ENCODE measurements at places on chromosomes 12 and 14. TPM values are rescaled to one million over a fixed set of nuclear protein-coding genes. Genes with fewer than 3 reads are reported as not detected.

Gene CTSG
- 4.9 TPM for total RNA-seq

Gene MYO1H
- total RNA-seq = not detected

Gene KSR2
- 2.4 TPM for total RNA-seq

DNA sequence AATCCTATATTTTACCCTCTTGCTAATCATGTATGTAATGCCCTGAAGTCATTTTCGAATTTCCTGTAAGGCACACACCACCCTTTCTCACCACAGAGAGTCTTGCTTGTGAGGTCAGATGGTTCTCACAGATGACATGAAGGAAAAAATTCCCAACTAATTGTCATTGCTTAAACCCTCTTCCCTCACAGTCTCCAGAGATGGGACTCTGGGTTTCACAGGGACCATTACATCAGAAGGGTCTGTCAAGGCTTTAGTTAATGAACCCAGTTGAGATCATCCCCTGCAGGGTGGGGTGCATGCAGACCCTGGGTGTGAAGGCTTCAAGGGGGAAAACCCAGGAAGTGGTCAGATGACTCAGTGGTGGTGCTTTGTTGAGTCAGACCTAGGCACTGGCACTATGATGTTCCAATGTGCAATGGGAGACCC lies 229.6 kb downstream of the BCAT1 start:
- DNase-seq = no peak

GRCh38 chr14:51654533-51654845 lies 2.8 kb downstream of the FRMD6 start:
- DNase-seq = no peak

DNA sequence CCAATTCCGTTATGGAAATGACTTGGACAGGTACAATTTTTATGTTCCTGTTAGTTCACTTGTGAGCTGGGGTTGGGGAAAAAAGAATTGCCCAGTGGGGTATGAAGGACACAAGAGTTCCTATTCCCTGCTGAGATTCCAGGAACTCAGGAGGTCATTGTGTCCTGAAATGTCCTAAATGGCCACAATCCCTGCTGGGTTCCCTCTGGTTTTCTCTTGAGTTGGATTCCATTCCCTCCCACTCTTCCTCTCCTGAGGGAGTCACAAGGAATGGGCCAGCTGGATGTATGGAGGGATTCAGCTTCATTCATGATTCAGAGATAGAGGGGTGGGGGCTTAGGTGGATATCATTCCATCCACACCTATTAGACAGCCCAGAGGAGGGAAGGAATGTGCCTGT lies 34.5 kb upstream of the DCD start:
- DNase-seq = no peak

DNA sequence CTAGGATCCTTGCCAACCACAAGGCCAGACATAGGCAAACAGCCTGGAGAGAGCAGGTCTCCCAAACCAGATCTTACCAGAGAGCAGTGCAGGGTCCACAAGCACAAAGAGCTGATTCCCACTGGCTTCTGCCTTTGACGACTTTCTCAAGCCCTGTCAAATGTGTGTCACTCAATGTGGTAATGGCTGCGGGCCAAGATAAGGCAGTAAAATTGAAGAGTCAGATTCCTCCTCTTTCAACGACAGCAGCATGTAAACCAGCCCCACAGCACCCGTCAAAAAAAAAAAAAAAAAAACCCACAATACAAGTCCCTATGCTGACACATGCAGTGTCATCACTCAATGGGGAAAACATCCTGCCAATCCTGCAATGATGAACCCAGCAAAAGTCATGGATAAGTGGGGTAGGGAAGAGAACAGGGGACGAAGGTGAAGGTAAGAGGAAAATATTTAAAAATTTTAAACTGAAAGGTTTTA lies at the start of gene STON2:
TSS of gene STON2 (minus strand) at position 123 of the 477 bp plus-strand sequence. CDS start 1,942 bp downstream, outside the sequence.
- peak; percentile 17 for DNase-seq
